ENCODE measurements at places on chromosomes 2 and 18.

GRCh38 chr2:144434425-144435222 lies 85.3 kb downstream of the ZEB2 start:
- DNase-seq: no peak

GRCh38 chr2:199629301-199629700 lies 171.6 kb upstream of the SATB2 start:
- no peak for DNase-seq

DNA sequence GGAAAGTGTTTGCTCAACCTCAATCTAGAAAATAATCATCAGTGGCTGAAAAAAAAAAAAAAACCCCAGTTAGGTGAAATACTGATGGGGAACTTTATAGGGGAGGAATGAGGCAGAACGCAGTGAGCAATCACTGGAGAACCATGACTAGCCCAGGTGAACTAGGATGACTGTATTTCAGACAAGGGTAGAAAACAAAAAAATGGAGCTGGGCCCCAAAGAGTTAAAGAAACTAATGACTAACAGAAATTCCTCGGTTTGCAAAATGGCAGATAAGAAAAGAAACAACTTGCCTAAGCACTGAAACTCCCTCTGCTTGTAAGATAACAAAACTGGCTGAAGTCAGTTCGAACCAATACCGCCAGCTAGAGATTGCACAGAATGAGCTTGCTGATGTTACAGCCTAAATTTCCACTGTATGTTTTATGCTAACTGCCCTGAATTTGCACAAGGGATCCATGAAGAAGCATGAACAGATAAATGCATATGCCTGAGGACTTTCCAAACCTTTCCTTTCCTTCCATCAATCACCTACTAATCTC lies 245.9 kb downstream of the METTL4 start:
- DNase-seq: no peak

DNA sequence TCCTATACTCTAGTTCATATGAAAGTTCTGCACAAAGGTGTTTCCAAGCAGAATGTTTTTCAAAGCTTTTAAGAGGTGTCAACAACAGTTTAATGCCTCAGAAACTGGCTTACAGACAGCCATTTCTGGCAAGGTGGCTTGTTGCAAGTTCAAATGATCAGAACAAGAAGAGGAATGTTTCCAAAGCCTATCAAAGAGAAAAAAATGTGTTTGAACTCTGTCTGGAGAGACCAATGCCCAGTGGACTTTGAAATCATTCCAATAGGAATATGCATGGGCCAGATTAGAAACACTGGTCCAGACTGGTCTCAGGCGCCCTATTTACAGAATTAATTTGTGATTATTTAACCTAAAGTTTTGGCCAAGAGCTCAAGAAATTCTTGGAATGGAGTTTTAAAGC lies 106.2 kb downstream of the CPS1 start:
- DNase-seq: no peak

- no peak for DNase-seq
These were observed 8.9 kb downstream of the INPP4A start for GRCh38 chr2:98453531-98453930.

- DNase-seq: no peak
These were observed 48.1 kb downstream of the SH3BP4 start for GRCh38 chr2:234999740-235000425.

GRCh38 chr18:78595924-78596573 lies 383.6 kb upstream of the SALL3 start:
- DNase-seq: no peak

DNA sequence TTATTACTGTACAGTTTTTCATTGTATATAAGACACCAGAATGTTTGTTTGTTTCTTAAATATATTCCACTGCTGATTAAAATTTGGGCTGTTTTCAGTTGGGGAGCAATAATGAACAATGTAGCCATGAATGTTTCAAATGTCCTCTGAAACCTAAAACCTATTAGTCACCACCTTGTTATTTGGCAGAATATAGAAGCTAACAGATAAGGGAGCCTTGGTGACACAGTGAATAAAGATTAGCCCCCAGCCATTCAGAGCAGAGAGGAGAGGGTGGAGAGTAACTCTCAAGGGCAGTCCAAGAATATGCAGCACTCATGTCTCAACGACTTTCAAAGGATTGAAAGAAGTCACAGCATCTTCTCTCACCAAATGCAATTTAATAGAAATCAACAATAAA lies 43.1 kb upstream of the ATP8B1 start:
- no peak for DNase-seq

GRCh38 chr2:238633426-238634328 lies 206.9 kb downstream of the ASB1 start:
- DNase-seq: no peak

- no peak for DNase-seq
These were observed 207.1 kb upstream of the SLC8A1 start for GRCh38 chr2:40658941-40659340.

- DNase-seq: no peak
These were observed 259.7 kb downstream of the CDCA7 start for GRCh38 chr2:173614265-173614930.

- DNase-seq: no peak
These were observed 225.7 kb upstream of the FOSL2 start for GRCh38 chr2:28166956-28167355.

DNA sequence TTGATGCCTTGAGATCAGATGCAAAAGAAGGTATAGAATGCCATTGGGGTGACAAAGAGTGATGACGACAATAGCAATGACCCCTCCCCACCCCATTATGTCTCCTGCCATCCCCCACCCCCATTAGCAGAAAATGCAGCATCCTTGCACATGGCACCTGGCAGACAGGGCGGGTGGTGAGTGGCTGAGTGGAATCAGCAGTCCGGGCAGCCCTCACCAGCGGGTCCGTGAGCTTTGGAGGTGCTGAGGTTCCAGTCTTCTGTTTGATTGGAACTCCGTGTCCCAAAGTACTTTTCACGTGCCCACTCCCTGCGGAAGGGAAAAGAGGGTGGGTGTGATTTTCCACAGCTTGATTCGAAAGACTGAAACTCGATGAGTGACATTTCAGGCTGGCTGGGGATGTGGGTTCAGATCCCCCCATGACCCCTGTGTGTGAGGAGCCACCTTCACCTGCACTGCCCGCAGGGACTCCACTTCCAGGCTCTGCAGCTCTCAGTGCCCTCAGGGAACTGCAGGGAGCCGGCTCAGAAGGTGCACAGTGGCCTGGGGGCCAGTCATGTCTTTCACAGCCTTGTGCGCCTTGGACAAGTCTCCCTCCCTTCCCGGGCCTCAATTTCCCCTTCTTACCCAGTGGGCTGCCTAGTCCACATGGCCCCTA lies 130.9 kb downstream of the GLI2 start:
- no peak for DNase-seq

DNA sequence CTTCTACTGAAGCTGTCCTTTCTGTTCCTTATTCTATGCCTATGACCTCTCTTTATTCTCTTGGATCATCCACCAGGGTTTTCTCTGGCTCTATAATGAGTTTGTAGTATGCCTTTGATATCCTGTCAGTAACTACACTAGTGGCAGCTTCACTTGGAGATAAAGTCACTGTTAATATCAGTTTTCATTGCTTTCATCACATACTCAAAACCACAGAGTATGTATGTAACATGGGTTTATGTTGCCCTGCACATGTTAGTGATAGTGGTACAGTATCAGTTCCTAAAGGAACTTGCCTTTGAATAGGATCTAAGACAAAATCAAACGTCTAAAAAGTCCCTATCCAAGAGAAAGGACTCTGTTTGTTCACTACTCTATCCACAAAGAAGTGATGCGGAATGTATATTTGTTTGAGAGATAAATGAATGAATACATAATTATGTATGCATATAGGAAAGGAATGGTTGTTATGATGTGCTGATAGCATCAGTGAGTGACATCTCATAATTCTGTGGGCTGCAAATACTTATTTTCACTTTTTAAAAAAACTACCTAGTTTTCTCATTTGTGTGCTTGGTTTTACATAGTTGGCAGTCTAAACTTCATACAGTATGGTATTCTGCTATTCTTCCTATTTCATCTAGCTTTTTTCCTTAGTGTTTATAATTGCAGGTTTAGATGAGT lies 45.1 kb downstream of the TET3 start:
- DNase-seq: no peak

DNA sequence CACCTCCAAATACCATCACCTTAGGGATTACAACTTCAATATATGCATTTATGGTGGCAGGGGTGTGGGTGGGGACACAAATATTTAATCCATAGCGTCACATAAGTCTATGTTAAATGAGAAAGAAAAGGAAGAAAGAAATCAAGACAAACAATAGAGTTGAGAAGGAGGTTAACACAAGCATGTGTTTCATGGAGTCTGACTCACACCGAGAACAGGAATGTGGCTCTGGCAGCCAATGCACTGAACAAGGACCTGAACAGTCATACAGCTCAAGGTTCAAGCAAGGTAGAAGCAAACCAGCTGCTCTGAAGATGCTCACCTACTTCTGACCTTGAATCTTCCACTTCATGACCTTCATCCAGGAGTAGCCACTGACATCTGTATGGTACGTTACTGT lies 36.2 kb upstream of the LPIN1 start:
- no peak for DNase-seq

DNA sequence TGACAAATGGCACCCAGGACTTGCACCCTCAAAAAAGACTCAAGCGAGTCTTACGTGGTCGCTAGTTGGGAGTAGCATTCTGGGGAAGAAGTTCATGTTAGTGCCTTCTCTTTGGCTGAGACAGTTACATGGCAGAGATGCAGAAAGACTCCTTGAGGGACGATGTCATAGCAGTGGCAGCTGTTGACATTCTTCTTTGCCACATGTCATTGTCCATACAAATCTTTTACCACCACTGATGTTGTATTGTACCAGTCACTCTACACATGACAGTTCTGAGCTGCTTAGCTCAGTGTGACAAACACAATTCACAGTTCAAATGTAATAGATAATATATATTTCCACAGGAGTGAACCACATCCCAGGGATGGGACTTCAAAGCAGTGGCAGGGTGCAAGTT lies 197.1 kb downstream of the TCF4 start:
- no peak for DNase-seq

DNA sequence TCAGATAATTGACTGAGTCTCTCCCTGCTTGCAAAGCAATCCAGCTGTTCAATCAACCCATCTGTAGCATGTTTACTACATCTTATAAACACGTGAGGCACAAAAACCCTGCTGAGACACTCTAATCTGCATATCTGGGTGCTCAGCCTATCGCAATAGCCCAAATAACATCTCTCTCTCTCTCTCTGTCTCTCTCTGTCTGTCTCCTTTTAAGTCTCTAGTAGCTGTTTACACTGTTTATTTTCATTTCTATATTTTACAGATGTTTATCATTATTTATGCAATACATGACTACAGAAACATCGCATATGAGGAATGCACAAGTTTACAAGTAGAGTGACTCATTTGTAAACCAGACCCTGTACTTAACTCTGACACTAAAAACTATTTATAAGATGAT lies 422.1 kb upstream of the DSEL start:
- no peak for DNase-seq

DNA sequence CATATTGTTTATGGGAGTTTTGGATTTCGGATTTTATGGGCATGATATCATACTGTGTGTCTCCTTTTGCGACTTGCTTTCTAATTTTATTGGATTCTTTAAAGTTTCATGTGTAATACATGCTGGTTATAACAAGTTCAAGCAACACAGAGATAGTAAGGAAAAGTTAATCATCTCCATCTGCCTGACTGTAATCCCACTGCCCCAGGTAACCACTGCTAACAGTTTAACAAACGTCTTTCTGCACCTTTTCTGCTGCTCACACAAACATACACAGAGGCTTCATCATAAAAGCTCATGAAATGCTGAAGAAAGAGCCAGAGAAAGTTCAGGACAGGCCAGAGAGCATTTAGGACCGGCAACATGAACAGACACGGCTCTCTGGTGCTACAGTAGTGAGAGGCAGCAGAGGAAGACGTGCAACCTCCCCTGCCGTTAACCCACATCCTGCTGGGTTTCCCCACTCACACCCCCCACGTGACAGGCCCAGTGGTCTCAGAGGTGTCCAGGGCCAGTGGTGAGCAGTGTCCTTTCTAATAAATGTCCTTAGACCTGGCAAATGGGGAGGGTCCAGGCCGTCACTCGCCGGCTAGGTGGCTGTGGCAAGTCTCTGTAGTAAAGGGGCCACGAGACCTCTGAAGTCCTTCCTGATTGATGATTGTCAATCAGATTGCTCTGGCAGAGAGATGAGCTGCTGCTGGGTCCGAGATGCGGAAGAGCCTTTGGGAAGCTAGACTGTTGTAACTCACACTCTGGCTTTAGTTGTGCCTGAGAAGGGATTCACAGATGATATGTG lies 43.0 kb upstream of the SLC1A4 start:
- peak; percentile 51 for DNase-seq

DNA sequence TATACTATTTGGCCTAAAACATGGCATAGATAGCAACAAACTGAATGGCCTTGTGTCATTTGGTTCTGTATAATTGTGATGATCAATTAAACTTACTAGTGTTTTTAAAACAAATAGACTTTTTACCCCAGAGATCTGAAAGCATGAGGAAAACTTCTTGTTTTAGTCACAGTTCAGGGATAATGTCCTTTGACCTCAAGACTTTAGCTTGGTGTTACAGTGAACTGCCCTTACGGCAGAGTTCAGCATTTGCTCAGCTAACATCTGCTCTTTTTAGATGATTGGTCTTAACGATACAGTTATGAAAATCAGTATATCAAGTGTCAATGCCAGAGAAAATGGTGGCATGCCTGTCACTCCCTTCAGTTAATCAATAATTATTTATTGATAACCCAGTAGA lies 429.2 kb downstream of the PARD3B start:
- DNase-seq: no peak

GRCh38 chr2:12099374-12099773 lies 352.9 kb downstream of the LPIN1 start:
- DNase-seq: no peak
